CD4-positive, alpha-beta T cell treated with Interleukin-1 beta for 1 hour (primary cell): ENCODE measurements at places on chromosomes 7 and 10.

- DNase-seq = peak; percentile 43
Measured at GRCh38 chr10:89206402-89207180, 526 bp downstream of the CH25H start.

GRCh38 chr7:36653663-36654355, 70.5 kb downstream of the AOAH start:
- DNase-seq = no peak

- DNase-seq = no peak
Measured at GRCh38 chr7:136002802-136003201, 25.6 kb upstream of the MTPN start.

- no peak for DNase-seq
Measured at GRCh38 chr7:129636641-129637040, 25.1 kb downstream of the NRF1 start.

DNA sequence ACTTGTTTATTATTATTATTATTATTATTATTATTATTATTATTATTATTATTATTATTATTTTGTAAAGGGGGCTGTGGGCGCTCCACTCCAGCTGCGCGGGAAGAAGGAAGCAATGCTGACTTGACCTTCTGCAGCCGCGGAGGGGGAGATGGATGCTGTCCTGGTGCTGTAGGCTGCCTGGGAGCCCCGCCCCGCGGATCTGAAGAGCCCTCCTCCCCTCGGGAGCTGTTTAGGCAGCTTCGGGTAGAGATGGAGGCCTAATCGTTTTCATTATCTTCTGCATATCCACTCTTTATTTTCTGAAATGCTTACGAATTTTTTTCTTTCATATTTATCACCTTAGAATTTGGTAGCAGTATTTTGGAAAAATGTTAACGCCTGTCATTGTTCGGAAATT, 101.2 kb upstream of the KLF6 start:
- DNase-seq = no peak

DNA sequence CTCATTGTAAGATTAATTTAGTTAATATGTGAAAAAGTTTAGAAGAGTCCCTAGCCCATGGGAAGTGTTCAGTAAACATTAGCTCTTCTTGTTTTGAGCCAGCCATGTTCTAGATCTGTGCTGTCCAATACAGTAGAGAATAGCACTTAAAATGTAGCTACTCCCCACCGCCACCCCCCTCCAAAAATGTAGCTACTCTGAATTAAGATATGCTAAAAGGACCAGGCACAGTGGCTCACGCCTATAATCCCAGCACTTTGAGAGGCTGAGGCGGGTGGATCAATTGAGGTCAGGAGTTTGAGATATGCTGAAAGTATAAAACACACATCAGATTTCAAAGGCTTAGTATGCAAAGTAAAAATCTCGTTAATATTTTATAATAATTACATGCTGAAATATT, 47.3 kb upstream of the MXI1 start:
- DNase-seq = no peak

GRCh38 chr7:36775676-36776075, 51.4 kb upstream of the AOAH start:
- no peak for DNase-seq

- no peak for DNase-seq
Measured at GRCh38 chr10:72842164-72842563, 51.4 kb upstream of the OIT3 start.

GRCh38 chr7:1691601-1692514, 21.8 kb downstream of the ELFN1 start:
- DNase-seq = no peak

- no peak for DNase-seq
Measured at GRCh38 chr7:113268757-113269156, 150.4 kb upstream of the SMIM30 start.

DNA sequence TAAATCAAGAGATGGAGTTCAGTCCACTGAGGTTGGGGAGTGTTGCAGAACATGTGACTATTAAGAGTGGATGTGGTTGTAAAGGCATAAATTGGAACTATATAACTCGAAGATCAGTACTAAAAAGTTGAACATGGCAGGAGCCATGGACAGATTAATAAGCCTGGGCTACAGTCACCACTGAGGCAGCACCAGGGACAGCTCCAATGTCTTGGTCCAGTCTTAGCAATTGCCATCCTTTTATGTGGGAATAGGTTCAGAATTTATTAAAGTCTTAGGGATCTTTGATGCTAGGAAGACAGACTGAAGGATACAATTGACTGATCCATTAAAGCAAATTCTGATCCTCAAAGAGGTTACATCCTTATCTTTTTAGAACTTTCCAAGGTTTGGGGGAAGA, 156.6 kb downstream of the ADRA2A start:
- DNase-seq = no peak

- DNase-seq = no peak
Measured at GRCh38 chr7:32026083-32026425, 44.2 kb downstream of the PDE1C start.

- no peak for DNase-seq
Measured at GRCh38 chr7:42686594-42687156, 225.2 kb downstream of the C7orf25 start.

- DNase-seq = no peak
Measured at GRCh38 chr10:43196981-43197833, 59.0 kb downstream of the CSGALNACT2 start.

- DNase-seq = no peak
Measured at GRCh38 chr10:58269782-58270290, 874 bp downstream of the CISD1 start.

DNA sequence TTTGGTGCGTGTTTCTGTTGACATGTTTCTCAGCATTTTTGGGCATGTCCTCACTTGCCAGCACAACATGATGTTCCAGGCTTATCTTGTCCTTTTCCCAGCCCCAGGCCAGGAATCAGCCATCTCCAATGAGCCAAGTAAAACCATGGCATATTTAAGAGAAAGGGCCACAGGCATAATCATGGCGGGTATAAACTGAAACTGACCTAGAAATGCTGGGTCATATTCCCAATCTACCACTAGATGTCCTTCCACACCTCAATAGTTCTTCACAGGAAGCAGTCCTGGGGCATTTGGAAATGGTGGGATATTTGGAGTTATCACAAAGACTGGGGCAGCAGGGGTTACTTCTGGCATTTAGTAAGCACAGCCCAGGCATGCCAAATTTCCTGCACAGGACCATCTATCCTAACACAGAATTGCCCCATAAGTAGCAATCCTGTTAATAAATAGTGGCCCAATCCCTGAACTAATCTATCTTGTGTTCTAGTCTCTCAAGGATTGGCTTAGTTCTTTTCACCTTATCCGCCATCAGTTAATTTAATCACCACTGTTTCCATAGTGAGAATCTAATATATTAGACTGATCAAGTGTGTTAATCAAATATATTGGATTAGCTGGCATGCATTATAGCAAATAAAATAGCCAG, 101.6 kb downstream of the NPSR1 start:
- no peak for DNase-seq

- no peak for DNase-seq
Measured at GRCh38 chr10:125343118-125343925, 183.0 kb upstream of the CTBP2 start.

- DNase-seq = no peak
Measured at GRCh38 chr7:87000344-87000743, 59.1 kb downstream of the ELAPOR2 start.

GRCh38 chr10:60209874-60210570, 179.7 kb downstream of the ANK3 start:
- no peak for DNase-seq

DNA sequence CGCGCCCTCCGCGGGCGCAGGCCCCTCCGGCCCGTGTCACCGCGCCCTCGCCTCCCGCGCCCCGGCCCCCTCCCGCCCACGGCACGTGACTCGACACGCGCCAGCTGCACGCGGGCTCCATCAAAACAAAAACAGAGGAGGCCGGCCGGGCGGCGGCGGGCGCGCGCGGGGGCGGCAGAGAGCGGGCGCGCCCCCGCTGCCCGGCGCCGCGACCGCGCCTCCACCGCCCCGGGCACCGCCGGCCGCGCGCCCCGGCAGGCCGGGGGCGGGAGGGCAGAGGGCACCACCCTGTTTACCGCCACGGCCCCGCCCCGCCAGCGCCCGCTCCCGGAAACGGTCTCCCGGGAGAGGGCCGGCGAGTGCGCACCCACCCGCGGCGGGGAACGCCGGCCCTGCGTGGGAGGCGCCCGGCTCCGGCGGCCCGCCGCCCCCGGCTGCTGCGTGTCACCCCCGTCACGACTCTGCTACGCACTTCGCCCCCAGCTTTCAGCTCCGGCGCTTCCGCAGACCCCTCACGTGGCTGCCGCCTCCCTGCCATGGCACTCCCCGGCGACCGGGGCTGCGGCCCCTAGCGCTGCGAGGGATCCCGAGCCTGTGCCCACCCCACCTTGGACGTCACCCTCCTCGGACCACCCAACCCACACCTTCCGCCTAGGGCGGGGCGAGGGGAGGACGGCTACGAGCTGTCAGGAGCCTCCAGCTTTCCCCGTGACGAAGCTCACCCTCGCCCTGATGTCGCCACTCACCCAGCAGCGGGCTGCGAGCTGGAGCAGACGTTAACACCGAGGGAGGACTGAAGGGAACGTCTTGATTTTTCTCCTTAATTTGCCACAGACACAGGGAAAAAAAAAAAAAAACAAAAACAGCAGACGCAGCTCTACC, 221.6 kb upstream of the MKLN1 start:
- peak; percentile 88 for DNase-seq

DNA sequence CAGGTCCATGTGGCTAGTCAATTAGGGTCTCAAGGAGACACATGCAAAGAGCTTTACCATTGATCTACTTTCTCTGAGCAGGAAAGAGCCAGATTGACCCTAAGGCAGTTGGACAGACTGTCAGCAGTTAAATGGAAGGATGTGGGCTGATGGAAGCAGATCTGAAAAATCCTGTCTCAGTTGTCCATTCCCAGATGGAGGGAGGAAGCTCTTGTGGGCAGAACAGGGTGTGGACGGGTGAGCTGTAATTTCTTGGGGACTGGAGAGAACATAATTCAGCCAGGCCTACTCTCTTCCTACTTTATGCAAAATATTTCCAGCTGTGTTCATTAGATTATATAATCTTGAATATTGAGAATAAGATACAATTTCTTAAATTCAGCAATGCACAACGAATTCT, 163.6 kb downstream of the GNAT3 start:
- DNase-seq = no peak

DNA sequence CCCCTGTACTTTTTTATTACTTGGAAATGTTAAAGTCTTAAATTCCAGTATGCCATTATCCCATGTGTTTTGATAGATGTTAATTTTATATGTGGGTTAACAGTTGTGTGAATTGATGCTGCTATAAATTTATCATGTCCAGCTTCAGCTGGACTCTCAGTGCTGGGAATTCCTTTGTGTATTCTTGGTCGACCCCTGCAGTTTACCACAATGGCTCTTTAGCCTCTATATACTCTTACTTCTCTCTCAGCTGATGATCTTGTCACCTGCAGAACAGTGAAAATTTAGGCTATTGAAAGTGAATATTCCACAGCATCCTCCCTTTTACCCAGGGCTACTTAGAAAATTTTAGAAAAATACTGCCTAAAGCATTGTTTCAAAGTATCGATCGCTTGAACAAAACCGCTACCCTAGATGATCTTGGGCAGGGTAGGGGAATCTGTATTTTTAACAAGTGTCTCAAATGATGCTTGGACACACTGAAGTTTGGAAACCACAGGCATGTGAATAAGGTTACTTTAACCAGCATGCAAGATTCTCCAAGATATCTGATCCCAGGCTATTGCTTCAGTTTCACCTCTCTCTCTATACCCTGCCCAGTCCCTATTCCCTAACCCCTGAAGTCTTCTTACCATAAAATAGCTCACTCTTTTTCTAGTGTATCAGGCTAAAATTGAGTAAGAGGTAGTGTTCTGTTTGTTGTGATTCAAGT, 25.4 kb downstream of the LCOR start:
- DNase-seq = no peak

- DNase-seq = peak; percentile 96
Measured at GRCh38 chr10:72297281-72297804, 23.6 kb downstream of the DDIT4 start.

- DNase-seq = no peak
Measured at GRCh38 chr10:108989976-108990375, 933.3 kb downstream of the XPNPEP1 start.

GRCh38 chr10:101130984-101131961, at the start of gene TLX1:
TLX1 (plus strand) TSS chr10:101131300; CDS start chr10:101131542, 242 bp downstream.
- DNase-seq = no peak

DNA sequence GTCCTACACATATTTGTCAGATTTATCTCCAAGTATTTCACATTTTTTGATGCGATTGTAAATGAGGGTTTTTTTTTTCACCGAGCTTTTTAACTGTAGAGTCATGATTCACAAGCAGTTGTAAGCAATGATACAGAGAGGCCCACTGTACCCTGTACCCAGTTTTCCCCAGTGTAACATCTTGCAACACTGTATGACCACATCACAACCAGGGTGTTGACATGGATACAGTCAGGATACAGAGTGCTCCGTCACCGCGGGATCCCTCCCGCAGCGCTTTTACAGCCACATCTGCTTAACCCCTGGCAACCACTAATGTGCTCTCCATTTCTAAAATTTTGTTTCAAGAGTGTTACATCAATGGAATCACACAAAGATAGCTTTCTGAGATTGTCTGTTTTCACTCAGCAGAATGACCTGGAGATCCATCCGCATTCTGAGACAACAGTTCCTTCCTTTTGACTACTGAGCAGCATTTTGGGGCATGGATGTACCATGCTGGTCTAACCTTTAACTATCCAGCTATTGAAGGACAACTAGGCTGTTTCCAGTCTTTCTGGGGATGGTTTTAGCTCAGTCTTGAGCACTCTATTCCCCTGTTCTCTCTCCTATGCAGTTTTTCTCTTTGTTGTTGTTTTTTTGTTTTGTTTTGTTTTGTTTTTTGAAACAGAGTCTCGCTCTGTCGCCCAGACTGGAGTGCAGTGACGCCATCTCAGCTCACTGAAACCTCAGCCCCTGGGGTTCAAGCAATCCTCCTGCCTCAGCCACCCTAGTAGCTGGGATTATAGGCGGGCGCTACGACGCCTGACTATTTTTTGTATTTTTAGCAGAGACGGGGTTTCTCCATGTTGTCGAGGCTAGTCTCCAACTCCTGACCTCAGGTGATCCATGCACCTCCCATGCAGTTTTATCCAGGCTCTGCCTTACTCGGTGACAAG, 25.9 kb downstream of the GPRIN2 start:
- no peak for DNase-seq

- no peak for DNase-seq
Measured at GRCh38 chr7:16396766-16397500, 24.4 kb downstream of the CRPPA start.

GRCh38 chr7:43634384-43634783, 51.5 kb downstream of the STK17A start:
- no peak for DNase-seq

- no peak for DNase-seq
Measured at GRCh38 chr10:35778306-35778705, 136.2 kb upstream of the FZD8 start.

DNA sequence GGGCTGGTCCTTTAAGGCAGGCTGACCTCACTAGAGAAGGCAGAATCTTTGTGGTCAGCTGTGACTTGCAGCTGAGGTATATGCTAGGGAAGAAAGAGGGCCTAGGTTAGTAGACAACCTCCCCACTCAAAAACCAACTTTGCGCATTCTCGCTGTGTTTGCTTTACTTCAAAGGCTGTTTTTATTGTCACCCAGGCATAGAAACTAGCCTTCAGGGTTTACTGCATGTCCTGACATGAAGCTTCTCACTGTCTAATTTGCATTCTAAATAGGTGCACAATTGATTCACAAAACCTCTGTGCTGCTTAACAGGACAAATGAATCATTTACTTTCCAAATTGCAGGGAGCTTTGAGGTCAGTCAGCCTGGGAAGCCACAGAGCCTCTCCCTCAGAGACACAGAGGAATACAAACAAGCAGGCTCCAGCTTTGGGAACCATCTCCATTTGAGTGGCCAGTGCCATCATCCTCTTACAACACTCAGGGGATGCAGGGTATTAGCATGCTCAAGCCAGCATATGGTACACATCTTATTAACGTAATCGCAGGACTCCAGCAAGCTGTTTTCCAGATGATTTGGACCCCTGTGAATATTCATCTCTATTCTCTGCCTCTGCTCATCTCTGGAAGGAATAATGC, 596.4 kb upstream of the GHITM start:
- DNase-seq = no peak
